ENCODE measurements at places on chromosomes 2 and 18.

DNA sequence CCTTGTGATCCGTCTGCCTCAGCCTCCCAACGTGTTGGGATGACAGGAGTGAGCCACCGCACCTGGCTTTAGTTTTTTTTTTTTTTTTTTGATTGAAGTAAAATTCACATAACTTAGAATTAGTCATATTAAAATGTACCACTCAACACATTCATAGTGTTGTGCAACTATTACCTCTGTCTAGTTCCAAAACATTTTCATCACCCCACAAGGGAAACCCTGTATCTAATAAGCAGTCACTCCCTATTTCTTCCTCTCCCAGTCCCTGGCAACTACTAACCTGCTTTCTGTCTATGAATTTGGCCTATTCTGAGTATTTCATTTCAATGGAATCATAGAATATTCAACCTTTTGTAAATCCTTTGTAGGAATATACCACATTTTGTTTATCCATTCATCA lies 123.9 kb upstream of the FAM117B start:
- DNase-seq = no peak

- no peak for DNase-seq
These were observed 57.0 kb downstream of the OSBPL6 start for GRCh38 chr2:178251151-178251955.

- no peak for DNase-seq
These were observed 28.6 kb upstream of the VIT start for GRCh38 chr2:36667931-36668330.

DNA sequence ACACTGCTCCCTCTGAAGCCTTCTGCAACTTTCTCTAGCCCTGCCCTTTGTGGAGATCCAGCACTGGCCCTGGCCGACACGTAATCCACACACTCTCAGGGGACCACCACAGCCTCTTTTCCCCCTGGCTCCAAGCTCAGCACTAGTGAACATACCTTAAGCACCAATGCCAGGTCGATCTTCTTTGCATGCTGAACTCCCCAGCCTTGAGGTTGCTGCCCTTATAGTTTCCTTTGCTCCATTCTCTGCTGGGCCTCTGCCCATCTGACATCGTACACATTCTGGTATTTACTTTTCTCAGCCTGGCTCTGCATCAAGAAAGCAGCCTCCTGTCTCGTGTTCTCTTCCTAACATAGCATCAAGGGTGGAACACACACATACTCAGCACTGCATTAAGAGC lies 361.5 kb downstream of the LPIN1 start:
- no peak for DNase-seq

- peak; percentile 33 for DNase-seq
These were observed 244.1 kb downstream of the LOXHD1 start for GRCh38 chr18:46412916-46413315.

- DNase-seq = no peak
These were observed 217.1 kb upstream of the SLC35G4 start for GRCh38 chr18:11392292-11392691.

DNA sequence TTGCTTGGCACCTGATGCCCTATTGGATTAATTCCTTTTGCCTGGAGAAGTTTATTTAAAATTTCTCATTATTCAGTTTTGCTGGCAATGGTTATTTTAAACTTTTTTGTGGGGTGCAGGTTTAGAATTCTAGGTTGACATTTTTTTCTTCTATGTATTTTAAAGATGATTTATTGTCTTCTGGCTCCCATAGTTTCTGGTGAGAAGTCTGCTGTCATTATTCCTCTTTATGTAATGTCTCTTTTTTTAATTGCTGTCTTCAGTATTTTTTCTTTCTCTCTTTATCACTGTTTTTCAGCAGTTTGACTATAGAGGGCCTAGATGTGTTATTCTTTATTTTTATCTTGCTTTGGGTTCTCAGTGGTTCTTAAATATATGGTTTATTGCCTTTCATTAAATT lies 182.2 kb upstream of the STON1 start:
- no peak for DNase-seq

GRCh38 chr2:165777522-165778186 lies 16.4 kb downstream of the GALNT3 start:
- no peak for DNase-seq

- DNase-seq = no peak
These were observed 24.4 kb upstream of the ITGB6 start for GRCh38 chr2:160224507-160224906.

DNA sequence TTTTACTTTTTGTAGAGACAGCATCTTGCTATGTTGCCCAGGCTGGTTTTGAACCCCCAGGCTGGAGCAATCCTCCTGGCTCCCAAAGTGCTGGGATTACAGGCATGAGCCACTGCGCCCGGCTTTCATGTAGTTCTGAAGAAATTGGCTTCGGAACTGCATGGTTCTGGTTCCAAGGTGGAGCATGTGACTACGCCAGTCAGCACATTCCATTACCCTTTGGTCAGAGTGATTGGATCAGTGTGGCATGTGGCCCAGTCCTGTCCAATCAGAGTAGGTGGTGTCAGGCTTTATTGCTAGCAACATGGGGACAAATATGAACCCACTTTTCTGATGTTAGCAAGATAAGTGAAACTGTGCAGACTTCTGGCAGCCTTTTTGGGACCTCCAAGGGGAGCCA lies 16.3 kb upstream of the ATOH8 start:
- DNase-seq = no peak

DNA sequence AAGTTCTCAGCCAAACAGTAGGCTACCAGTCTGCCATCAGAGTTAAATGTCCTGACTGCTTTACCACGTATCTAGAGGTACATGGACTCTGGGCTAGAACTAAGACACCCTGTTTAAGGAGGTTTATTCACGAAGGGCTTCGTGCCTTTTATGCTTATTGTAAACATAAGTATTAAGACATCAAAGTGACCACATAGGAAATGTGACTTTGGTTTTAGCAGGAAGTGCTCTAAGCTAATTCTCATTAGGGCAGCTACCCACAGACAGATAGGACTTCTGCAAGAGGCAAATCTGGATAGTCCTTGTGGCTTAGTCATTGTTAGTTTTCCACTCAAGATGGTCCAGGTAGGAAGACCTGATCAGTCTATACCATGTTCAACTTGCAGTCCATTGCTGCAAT lies 233.3 kb upstream of the MGAT5 start:
- DNase-seq = no peak

GRCh38 chr2:157628477-157629415 lies at the start of gene ACVR1C:
Gene ACVR1C, minus strand, starts transcription at chr2:157628864. Its CDS starts 220 bp downstream, at chr2:157628644.
- DNase-seq = peak; percentile 78

GRCh38 chr2:43087413-43087812 lies 139.0 kb downstream of the ZFP36L2 start:
- DNase-seq = no peak

DNA sequence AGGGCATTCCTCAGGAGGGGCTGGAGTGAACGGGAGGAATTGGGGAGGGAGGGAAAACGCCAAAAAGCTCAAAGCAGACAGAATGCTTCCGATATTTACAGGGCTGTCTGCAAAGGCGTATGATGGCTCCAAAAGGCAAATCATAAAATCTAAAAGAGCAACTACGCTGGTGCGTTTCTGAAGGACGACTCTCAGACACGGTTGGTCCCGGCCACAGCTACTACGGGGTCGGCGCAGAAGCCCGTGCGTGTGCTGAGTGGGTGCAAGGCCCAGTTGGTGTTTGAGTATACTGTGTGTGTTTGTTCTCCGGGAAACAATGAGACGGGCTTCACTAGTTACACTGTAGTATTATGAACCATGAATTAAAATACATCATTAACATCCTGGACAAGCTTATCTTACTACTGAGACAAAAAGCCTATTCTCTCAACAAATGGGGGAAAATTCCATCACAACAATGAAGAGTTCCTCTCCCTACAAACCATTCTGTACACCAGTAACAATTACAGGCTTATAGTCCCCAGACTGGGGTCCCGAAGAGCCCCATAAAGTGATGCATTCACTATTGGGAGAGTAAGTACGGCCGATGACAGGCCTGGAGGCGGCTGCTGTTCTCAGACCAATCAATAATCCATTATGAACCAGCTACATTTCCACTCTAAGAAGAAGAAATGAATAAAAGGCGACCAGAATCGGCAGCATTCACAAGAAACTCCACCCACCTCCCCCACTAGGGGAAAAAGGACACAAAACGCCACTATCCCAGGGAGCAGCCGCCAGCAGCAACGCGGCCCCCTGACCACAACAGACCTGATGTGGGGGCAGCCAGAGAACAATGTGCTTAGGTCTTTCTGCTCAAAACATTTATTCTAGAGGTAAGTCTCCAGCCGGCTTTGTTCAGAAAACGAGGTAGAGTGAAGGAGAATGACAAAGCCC lies 43.4 kb downstream of the ZNF516 start:
- no peak for DNase-seq

GRCh38 chr2:10327896-10328669 lies 25.4 kb downstream of the HPCAL1 start:
- peak; percentile 55 for DNase-seq

DNA sequence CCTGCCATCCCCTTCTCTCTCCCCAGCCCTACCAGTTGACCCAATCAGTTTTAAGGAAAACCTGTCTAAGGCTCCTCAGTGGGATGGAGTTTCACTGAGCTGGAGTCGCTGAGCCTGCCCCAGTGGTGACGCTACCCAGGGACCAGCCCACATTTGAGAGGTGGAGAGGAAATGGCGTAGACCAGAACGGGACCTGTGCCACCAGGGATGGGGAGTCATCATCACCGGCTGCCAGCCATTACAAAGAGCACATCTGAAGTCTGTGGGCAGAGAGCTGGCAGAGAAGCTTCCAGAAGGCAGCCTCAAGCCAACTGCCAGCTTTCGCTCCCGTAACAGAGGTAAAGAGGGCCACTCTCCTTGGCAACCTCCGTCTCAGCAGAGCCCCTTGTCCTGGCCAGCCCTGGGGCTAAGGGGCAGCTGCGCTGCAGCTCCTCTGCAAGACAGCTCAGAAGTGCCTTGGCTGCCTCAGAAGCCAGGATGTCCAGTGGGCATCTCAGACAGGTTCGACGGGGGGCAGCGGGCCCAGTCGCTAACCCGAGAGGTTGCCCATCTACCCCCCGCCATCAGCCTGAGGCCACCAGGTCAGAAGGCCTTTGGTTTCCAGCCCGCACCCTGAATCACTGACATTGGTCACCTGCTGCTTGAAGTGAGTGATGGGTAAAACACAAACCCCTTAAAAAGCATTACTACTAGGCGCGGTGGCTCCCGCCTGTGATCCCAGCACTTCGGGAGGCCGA lies 15.4 kb downstream of the SDC1 start:
- DNase-seq = no peak

GRCh38 chr2:113219525-113219888 lies 45.7 kb downstream of the PSD4 start:
- DNase-seq = no peak

- no peak for DNase-seq
These were observed 46.4 kb downstream of the TIMM21 start for GRCh38 chr18:74194691-74195090.

- DNase-seq = no peak
These were observed 180.4 kb downstream of the FAM124B start for GRCh38 chr2:224221455-224221913.

- DNase-seq = peak; percentile 13
These were observed 178.1 kb upstream of the PKDCC start for GRCh38 chr2:41869542-41870264.

- DNase-seq = no peak
These were observed 327.5 kb upstream of the HNRNPA3 start for GRCh38 chr2:176885001-176885643.

DNA sequence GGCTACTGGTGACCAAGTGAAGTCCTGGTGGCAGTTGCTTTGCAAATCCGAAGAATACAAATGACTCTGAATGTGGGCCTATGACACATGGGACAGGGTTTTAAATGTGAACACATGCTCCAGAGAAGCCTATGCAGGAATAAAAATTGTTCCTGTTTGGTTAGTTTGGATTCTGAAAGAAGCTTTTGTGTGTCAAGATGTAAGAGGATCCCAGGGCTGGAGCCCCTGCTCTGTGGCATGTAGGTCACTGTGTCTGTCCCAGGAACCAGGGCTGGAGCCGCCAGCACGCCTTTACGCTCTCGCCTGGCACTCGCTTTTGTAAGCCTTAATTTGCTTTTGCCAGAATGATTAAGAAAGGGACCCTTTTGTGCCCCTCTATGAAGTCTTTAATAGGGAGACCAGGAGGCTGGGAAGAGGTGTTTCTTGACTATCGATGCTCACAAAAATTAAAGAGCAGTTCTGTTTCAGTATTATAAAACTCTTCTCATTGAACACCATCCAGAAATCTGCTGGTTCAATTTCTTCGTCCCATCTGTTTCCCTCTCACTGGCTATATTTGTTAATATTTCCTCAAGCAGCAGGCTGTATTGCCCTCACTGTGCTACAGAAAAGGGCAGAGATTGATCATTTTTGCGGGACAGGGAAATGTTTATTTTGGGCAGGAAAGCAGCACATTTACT lies 532.7 kb upstream of the POU3F3 start:
- DNase-seq = no peak

GRCh38 chr2:64876137-64876647 lies 113.0 kb upstream of the SLC1A4 start:
- DNase-seq = peak; percentile 11

DNA sequence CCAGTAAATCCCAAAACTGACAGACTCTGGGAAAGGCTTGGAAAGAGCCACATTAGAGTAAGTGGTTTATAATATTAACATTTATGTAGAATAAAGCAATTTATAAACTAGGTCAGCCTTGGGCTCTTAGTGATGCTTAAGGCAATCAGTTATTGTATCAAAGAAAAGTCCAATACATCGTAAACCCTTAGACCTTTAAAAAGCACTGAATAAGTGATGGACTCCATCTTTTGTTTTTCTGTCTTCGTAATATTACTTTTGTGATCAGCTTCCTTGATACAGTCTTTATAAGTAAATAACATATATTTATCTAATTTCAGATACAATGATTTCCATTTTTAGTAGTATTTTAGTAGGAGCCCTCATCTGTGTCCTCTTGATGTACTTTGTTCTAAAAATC lies 28.7 kb downstream of the DDX1 start:
- DNase-seq = no peak

DNA sequence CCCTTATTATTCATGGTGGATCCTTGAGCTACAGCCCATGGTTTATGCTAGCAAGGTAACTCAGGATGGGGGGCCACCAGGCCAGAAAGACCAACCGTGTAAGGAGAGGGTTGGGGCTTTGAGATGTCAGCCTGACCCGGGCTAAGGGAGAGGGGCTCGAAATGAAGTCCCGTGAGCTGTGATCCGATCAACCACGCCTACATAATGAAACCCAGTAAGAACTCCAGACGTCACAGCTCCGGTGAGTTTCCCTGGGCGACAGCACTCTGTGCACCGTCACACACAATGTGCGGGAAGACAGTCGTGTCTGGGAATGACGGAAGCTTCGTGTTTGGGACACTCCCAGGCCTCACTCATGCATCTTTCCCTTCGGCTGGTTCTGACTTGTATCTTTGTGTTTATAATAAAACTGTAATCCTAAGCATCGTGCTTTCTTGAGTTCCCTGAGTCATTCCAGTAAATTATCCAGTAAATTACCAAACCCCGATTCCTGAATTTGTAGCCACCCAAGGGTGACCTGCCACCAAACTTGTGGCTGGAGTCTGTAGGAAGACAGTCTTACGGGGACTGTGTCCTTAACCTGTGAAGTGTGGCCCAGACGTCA lies 44.2 kb downstream of the CYP27C1 start:
- no peak for DNase-seq
